ENCODE measurements at places on chromosomes 5 and 9. TPM values are rescaled to one million over a fixed set of nuclear protein-coding genes. Genes with fewer than 3 reads are reported as not detected.

GRCh38 chr5:159669559-159669958 lies 246.7 kb upstream of the ADRA1B start:
- no peak for DNase-seq

- no peak for DNase-seq
Observed at GRCh38 chr9:125841444-125841843, 94.3 kb downstream of the PBX3 start.

GRXCR2 gene
- not detected for polyA plus RNA-seq

DNA sequence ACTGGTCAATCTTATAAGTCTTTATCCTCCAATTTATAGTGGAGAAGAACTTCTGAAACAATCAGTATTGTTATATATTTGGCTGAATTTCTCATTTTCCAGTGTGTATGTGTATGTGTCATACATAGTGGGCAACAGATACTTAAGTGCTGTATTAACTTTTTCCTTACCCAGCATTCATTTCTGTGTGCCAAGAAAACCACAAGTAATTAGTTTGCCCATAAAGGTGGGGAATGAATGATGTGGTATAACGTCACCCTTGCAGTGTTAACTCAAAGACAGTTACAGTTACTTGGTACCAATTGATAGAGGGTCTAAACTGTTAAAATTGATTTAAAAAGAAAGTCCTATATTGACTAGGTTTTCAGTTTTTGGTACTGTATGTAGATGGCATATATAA lies 2.0 kb downstream of the OGN start:
- DNase-seq = no peak

SPINK7 gene
- not detected for polyA plus RNA-seq

DNA sequence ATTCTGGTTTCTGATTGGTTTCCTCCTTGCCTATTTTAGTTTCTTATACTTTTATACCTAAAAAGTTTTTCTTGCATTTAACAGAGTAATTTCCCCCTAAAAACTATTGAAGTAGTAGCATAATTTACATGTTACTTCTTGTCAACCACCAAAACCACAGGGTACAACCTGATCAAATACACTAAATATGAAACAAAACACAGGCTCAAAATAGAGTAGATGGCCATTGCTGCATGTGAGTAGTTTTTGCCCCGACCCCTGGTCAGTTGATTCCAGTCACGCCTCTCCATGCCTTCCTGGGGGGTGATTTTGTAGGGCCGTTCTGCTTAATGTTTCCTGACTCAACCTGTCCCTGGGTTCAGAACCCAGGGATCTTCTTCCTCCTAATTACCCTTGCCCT lies 101.8 kb downstream of the TLE4 start:
- DNase-seq = no peak

DNA sequence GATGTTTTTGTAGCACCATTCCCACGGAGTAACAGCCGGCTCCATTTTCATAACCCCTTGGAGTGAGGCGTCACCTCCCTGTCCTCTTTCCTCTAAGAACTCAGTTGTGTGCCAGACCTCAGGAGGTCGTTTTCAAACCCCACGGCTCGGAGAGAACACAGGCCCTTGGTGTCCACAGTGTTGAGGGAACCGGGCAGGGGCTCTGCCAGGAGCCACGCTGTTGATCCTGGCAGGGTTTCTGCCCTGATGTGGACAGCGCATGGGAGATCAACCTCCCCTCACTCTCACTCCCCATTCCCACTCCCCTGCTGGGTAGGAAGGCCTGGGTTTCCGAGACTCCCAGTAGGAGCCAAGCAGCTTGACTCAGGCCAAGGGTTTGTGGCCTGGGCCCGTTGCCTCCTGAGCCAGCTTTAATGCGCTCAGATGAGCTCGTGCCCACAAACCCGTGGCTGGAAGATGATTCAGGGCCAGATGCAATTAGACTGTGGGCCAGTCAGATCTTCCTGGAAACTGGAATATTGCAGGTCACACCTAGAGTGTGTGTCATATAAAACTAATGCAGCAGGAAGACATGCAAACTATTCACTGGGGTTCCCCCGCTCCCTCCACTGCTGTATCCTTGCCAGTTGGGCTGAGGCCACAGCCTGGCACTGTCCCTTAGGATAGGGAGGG lies 133.4 kb downstream of the SLC12A2 start:
- DNase-seq = no peak

- DNase-seq = no peak
Observed at GRCh38 chr9:128204858-128205257, 1.7 kb downstream of the DNM1 start.

GRCh38 chr5:127878174-127878750 lies 175.1 kb downstream of the CCDC192 start:
- DNase-seq = no peak

DNA sequence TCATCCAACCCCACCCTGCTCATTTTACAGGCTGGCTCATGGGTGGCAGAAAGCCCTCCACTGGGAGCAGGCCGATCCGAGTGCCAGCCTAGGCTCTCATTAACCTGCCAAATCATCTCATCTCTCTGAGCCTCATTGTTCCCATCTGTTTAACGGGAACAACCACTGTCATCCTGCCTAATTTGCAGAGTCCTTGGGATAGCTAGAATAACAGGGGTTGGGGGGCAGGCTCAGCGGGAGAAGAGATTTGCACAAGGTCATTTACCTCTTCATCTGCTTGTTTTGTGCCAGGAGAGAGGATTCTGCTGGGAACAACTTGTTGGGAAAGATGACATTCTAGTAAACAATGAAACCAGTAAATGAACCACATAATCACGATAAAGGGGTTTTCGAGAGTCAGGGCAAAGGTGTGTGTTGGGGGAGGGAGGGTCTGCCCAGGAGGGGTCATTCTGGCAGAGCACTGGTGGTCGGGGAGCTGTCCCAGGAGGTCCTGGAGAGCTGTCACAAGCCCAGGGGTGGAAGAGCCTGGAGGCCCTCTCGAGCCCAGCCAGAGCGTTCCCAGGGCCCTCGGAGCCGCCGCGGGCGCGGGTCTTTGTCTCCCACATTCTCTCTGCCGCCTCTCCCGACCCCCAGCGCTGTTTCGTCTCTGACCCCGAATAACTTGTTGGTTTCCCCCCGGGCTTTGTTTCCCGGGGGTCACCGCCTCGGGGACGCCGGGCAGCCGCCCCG lies 22.8 kb upstream of the NDST1 start:
- DNase-seq = no peak

DNA sequence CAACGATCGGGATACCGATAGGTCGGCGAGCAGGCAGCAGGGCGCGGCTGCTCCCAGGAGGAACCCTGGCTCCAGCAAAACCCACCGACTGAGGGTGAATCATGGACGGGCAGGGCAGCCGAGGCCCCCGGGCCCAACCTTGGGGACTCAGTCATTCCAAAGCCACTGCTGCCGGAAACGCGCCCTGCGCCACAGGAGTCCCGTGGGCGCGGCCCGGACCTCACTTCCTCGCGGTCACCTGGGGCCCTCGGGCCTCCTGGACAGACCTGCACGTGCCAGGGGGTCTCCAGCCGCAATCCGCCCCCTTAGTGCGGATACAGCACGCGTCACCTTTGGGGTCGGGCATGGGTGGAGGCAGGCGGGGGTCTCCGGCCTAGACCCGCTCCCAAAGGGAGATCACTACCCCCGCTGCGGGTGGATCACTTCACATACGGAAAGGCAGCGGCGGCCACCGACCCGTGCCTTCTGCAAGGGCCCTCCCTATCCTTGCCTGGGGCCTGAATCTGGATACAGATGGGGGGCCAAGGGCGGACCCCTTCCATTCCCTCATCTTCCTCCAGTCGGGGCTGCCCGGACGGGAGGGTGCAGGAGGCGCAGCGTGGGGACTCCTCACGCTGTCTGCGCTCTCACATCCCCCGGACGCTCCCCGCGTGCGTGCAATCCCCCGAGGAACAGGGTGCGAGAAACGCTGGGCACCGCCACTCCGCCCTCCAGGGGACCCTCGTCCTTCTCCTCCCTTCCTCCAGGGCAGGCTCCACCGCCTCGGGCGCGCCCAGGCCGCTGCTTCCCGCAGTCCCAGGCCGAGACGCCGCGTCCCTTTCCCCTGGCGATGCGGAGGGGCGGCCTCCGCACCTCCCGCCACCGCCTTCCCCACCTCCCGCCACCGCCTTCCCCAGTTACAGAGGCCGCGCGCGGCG lies 586 bp downstream of the TXN start:
- DNase-seq = peak; percentile 15

GRCh38 chr5:176466245-176466871 lies 18.2 kb downstream of the FAF2 start:
- no peak for DNase-seq

CARTPT gene
- not detected for polyA plus RNA-seq

FBN2 gene
- 129 TPM for polyA plus RNA-seq

GPR151 gene
- not detected for polyA plus RNA-seq

DNA sequence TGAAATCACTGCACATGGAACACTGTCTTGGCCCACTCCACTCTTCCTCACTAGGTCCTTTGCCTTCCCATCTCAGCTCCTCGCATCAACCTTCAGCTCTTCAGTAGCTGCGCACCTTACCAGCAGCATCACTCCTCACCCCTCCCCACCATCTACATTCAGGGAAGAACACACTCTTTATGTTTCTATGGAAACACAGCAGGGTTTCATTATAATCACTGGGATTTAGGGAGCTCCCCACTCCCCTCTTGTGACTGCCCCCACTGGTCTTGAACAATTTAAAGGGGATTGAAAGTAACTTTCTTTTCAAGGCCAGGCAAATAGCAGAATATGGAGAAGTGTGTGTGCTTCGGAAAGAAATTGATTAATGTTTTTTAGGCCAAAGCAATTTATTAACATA lies 111.2 kb downstream of the INSYN2B start:
- no peak for DNase-seq

ANKRD18B gene
- 0.53 TPM for polyA plus RNA-seq

PKD2L2 gene
- polyA plus RNA-seq = 0.73 TPM

- no peak for DNase-seq
Observed at GRCh38 chr5:9954869-9955268, 294.8 kb downstream of the ATPSCKMT start.

PHF24 gene
- 0.18 TPM for polyA plus RNA-seq

ROR2 gene
- polyA plus RNA-seq = 20.0 TPM

GRCh38 chr5:176676361-176676824 lies 29.1 kb downstream of the TSPAN17 start:
- DNase-seq = no peak

- DNase-seq = peak; percentile 52
Observed at GRCh38 chr5:10354048-10354872, 765 bp downstream of the MARCHF6 start.

GRCh38 chr9:97848480-97849237 lies 4.4 kb upstream of the FOXE1 start:
- no peak for DNase-seq

CKMT2 gene
- polyA plus RNA-seq = 10.5 TPM

COL23A1 gene
- polyA plus RNA-seq = 8.7 TPM

- peak; percentile 74 for DNase-seq
Observed at GRCh38 chr9:18331808-18332209, 142.1 kb upstream of the ADAMTSL1 start.

FPGS gene
- polyA plus RNA-seq = 45.5 TPM

DNA sequence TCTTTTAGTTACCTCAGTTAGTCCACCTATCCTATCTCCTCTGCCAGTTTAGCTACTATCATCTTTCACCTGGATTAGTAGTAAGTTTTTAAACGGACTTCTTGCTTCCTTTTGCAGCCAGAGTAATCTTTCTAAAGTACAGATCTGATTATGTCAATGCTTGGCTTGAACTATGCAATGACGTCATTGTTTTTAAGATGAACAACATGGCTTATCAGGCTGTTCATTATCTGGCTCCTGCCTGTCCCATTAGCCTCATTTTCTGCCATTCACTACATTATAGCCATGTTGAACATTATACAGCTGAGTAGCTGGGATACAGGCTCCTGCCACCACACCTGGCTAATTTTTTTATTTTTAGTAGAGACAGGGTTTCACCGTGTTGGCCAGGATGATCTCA lies 98.7 kb downstream of the RANBP17 start:
- no peak for DNase-seq

TRIM36 gene
- 2.8 TPM for polyA plus RNA-seq

GRCh38 chr9:117795271-117795670 lies 91.1 kb downstream of the TLR4 start:
- no peak for DNase-seq

- no peak for DNase-seq
Observed at GRCh38 chr5:124030043-124030491, 518.1 kb downstream of the CSNK1G3 start.

GRCh38 chr9:128575469-128575868 lies 23.1 kb downstream of the SPTAN1 start:
- DNase-seq = no peak

ACTBL2 gene
- polyA plus RNA-seq = not detected

FAM221B gene
- polyA plus RNA-seq = not detected

PCDHA6 gene
- 0.16 TPM for polyA plus RNA-seq

DNA sequence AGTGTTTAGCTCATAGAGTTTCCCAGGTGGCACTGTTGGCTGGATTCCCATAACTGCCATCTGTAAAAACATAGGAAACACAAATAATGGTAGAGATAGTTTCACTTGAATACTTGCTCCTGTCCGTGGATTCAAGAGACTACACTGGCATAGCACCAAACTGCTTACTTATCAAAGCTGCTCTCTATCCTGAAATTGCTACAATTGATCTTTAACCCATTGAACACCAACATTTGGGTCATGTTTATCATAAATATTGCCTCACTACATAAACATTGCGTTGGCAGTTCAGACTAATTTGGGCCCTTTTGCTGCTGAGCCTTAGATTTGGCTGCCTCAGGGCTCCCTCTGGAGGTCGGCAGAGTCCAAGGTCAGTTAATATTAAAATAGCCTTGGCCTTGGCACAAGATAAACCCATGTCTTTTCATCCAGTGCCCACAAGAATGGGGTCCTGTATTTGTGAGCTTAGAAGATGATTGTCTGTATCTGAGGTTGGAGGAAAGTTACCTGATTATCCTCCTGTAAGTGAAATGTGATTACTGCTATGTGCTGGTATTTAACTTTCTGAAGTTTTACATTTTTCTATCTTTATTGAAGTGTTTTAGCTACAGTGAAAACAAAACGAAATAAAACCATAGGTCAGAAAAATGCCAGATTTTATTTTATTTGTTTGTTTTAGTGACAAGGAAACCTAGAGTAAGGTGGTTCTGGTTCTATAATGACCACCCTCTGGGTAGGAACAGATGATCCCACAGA lies 4.0 kb upstream of the RANBP3L start:
- no peak for DNase-seq

DNA sequence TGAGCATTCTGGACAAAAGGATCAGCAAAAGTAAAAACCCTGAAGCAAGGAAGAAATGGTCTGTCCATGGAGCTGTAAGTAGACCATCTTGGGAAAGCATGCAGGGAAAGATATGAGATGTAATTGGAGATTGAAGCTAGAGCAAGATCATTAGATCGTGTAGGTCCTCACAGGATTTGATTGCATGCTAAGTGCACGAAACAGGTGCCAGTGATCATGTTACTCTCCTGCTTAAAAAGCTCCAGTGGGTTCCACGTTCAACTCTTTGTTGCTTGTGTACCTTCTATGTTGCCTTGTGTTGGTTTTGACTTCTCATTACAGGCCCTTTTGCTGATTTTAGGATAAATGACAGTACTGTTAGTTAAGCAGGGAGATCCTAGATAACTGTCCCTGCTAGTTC lies 442.0 kb downstream of the DMRT2 start:
- no peak for DNase-seq

SLC6A3 gene
- polyA plus RNA-seq = 0.45 TPM

- peak; percentile 3 for DNase-seq
Observed at GRCh38 chr5:119743927-119744326, 114.6 kb downstream of the FAM170A start.

DBH gene
- polyA plus RNA-seq = 1.6 TPM

PALM2AKAP2 gene
- polyA plus RNA-seq = 8.9 TPM

SOX30 gene
- polyA plus RNA-seq = 0.33 TPM
